A549 (cell line): ENCODE measurements at places on chromosomes 12 and 14. TPM values are rescaled to one million over a fixed set of nuclear protein-coding genes. Genes with fewer than 3 reads are reported as not detected.

Gene CLEC6A
- polyA plus RNA-seq = not detected in 3 replicates

Gene DAO
- polyA plus RNA-seq = not detected in 3 replicates

Gene GALC
- 12.3 to 15.8 TPM (median 15.5 TPM) in 3 replicates for polyA plus RNA-seq

DNA sequence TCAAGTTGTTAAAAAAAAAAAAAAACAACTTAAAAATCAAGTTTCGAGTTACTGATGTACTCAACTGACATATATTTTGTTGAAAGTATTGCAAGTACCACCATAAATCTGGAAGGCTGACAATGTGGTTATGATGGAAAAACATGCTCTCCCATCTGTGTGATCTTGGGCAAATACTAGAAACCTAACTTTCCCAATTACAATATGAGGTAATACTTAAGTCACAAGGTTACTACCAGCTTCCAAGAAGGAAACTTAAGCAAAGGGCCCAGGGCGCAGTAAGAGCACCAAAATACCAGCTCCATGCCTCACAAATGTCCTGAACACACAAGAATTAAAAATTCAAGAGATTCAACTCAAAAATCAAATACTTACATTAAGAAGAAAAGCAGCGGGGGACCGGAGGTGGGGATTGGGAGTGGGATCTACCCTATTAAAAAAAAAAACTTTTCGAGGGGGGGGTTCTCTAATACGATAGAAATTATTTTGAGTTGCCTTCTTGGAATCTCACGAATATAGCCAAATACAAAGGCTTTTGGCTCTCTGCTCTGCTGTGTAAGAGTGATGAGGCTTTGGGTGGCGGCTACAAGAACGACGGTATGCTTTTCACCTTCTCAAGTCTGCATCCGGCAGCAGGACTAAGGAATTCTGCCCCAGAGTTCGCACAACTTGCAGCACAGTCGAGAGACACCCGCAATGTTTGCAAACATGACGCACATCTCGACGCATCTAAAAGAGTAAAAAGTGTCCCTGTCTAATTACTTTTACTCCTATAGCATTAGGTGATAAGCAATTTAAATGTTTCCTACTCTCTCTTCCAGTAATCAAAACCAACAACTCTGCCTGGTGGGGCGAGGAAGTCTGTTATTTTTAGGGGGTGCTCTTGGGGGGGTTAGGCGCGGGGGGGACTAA is 1.1 kb downstream of the SAV1 start:
- no peak for DNase-seq

- no peak for DNase-seq
Measured at GRCh38 chr14:80202888-80203562, 8.3 kb downstream of the DIO2 start.

DNA sequence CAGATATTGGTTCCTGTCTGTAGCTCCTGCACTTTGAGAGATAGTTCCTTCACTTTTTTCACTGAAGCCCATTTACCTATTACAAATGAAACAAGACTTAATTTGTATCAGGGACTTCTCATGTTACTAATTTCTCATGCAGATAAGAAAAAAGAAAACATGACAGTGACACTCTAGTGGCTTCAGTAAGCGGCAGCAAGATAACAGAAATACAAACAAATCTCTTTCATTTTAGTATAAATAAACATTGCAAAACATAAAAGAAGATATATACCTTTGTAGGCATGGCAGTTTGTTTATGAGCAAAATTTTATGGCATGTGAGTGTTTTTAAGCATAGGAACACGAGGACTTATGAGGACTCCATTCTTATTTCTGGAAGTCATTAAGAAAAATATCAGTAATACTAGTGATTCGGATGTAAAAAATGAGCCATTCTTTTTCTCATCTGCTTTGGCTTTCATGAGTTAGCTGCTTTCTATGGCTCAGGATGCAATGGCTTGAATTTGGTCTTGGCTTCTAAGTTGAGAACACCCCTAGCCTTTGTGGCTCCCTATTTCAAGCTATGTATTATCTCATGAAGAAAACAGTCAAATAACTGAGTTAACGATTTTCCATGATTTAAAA is 310.1 kb upstream of the RGS6 start:
- DNase-seq = no peak

- no peak for DNase-seq
Measured at GRCh38 chr14:36768638-36769337, 107.1 kb downstream of the PAX9 start.

GRCh38 chr14:99270458-99271220 is 1.4 kb downstream of the BCL11B start:
- DNase-seq = no peak
